ENCODE measurements at places on chromosomes 3 and 15.
A peak's percentile ranks its signal among the peaks of the same experiment; 100 is the strongest.

- DNase-seq = peak; percentile 60
Observed at GRCh38 chr15:98658831-98659699, 10.7 kb downstream of the IGF1R start.

DNA sequence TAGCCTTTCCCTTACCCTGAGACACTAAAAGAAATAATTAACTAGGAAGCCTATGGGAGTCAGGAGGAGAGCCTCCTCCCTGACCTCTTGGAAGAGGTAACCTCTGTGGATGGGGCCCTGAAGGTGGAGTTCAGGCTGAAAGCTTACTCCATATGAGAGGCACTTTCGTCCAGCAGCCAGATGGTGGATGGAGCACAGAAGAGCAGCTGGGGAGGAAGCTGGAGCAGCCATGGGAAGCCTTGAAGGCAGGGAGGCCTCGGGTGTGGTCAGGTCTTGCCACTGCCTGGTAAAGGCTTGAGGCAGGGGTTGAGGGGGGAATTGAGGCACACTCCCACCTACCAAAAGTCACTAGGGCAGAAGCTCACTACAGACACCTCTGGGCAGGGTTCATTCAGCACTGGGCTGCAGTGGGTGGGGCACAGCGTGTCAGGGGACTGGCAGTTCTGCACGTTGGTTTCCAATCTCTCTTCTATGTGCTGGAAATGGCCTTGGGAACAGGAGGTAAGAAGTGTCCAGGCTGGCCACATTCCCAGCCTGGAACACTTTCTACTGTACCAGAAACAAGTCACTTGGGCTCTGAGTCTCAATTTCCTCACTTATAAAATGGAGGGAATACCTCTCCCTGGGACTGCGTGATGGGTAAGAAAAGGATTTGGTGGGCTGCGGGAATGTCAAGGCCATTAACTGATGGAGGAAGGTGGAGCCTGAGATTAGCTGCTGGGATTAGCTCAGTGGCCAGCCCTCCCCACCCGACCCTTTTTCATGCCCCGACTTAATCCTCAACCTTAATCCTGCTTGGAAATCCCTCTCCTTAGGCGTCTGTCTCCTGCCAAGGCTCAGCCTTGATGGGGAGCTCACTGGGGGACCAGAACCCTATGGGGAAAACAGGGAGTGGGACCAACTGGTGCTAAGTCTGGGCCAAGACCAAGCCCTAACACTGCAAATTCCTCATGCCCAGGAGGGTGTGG, 5.4 kb downstream of the PCBP4 start:
- DNase-seq = no peak

DNA sequence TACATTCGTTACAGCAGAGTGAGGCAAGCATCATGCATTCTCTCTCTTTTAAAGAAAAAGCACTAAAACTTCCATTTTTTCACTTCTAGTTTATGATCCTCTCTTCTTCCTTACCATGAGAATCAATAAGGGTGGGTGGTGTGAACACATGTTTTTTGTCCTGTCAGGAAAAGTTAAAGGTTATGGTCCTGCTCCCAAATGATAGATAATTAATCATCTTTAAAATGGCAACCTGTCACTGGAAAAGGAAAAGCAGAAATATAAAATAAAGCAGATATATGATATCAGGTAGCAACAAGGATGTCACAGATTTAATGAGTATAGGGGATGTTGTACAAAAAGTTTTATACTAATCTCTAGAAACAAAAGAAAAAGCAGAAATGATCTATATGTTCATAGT, 56.4 kb upstream of the PHLDB2 start:
- DNase-seq = no peak

DNA sequence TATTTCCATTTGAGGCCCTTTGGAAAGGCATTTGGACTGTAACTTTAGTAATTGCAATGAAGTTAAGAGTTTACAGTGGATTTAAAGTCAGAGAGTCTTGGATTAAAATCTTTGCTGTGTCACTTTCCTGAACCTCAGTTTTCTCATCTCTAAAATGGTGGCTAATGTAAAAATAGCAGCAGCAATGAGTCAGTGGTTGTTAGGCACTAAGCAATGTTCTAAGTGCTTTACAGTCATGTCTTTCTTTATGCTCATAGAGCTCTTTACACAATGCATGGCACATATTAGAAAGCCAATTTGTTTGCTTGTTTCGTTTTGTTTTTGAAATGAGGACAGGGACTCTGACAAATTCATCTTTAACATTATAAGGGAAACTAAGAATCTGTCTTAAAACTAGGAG, 222.7 kb upstream of the DNAJC19 start:
- no peak for DNase-seq

- DNase-seq = peak; percentile 6
Observed at GRCh38 chr3:136545664-136546268, 206.4 kb downstream of the STAG1 start.

DNA sequence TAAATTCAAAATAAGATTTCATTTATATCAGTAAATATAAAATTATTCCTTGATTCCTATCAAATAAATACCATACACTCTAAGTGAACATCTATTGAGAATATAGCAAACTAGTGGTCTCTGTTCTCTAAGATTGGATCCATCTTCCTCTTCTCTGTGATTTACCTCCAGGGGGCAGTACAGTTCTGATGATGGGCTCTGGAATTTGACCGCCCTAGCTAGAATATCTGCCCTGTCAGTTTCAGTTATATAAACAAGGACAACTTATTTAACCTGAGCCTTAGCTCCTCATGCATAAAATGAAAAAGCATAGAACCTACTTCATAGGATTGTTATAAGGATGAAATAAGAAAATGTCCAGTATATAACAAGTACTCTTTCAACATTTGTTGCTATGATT, 171.1 kb upstream of the CCDC54 start:
- peak; percentile 54 for DNase-seq

DNA sequence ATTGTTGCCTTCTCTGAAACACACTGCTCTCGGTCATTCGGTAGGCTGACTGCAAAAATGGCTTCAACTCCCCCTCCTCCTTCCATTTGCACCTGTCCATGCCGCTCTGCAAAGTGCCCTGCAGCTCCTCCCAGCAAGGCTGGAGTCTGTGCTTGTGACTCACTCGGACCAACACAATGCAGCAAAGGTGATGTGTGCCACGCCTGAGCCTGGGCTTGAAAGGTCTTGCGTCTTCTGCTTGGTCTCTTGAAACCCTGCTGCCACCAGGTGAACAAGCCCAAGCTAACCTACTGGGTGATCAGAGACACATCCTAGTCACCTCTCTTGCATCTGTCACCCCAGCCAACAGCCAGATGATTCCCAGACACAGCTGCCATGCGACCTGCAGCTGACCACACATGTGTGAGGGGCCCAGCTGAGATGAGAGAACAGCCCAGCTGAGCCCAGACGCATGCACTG, 71.1 kb downstream of the MGLL start:
- no peak for DNase-seq

- no peak for DNase-seq
Observed at GRCh38 chr15:55959744-55960447, 33.5 kb downstream of the NEDD4 start.

DNA sequence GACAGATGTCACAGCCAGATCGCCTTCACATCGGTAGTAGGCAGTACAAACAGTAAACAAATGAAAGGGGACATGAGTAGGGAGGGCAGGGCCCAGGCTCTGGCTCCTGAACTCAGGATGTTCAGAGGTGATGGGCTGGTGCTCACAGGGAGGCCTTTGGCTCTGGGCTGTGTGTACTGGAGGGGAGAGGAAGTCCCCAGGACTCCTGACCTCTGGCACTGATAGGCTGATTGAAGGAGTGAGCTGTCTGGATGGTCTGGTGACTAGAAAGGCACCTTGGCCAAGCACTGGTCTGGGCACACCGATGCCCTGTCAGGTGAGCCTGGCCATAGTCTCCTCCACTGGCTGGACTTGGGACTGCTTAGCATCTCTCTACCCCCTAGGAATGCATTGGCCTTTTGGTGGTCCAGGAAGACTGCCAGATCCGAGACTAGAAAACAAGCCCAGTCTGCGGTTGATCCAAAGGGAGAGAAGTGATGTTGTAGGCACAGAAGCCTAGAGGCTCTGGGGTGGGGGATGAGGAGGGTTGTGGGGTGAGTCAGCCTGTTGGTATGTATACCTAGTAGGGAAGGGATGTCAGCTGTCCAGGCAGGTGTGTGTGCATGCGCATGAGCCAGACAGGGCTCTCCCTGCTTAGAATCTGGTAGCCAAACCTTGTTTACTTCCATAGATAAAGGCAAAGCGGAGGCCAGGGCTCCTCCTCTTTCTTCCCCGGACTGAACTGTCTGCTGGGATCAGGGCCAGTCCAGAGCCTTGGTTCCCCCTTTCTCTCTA, 1.9 kb downstream of the SPINT1 start:
- DNase-seq = no peak

GRCh38 chr3:101828276-101828675, 21.0 kb upstream of the NFKBIZ start:
- DNase-seq = no peak

DNA sequence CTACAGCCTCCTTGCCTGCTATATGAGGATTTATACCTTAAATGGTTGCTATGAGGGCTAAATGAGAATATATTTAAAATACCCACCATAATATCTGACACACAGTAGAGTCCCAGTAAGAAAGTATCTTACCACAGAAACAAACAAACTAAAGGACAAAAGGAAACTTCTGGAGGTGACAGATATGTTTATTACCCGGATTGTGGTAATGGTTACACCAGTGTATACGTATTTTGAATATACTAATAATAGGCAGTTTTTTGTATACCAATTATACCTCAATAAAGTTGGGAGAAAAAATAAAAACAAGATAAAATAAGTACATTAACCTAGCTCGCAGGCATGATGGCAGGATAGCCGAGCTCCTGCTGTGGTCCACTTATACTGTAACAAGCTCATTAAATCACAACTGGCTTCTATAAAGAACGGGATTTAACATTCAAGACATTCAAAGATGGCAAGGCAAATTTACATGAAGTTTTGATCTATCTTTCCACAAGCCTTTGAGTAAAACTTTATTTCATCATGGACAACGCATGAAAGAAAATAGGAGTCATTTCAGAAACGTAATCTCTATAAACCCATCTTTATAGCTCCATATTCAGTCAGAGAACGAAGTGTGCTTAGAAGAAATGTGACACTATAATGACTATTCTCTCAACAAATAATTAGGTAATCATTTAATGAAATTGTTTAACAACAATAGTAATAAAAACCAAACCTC, 1.5 kb downstream of the RPN1 start:
- no peak for DNase-seq

- DNase-seq = no peak
Observed at GRCh38 chr3:69642606-69643005, 96.7 kb upstream of the MITF start.

- peak; percentile 67 for DNase-seq
Observed at GRCh38 chr3:72938471-72939265, 50.8 kb downstream of the GXYLT2 start.

DNA sequence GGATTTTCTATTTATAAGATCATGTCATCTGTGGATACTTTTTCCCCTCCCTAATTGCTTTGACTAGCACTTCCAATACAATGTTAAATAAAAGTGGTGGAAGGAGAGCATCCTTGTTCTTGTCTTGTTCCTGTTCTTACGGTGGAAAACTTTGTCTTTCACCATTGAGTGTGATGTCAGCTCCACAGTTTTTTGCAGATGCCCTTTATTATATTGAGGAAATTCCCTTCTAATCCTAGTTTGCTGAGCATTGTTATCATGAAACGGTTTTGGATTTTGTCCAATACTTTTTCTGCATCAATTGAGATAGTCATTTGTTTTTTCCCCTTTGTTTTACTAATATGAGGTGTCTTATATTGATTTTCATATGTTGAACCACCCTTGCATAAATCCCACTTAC, 19.9 kb upstream of the IL20RB start:
- DNase-seq = no peak

DNA sequence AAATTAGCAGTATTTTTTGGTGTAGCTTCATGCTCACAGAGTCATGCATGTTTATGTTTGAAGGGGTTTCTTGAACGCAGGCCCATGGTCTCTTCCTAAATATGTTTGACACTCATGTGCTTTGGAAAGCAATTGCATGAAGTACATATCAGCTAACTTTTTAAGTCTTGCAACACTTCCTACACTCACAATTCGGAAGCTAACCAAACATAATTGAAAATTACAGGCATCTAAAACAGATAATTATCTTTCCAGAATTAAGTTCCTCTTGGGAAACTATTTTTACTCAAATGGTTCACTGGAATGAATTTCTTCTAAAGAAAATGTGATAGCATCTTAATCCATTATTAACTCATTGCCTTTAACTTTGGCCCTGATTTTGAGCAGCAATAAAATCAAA, 438.9 kb downstream of the RAP2B start:
- DNase-seq = no peak

- no peak for DNase-seq
Observed at GRCh38 chr15:96947296-96948229, 617.1 kb downstream of the NR2F2 start.

- no peak for DNase-seq
Observed at GRCh38 chr3:15217011-15217671, 11.1 kb downstream of the CAPN7 start.

DNA sequence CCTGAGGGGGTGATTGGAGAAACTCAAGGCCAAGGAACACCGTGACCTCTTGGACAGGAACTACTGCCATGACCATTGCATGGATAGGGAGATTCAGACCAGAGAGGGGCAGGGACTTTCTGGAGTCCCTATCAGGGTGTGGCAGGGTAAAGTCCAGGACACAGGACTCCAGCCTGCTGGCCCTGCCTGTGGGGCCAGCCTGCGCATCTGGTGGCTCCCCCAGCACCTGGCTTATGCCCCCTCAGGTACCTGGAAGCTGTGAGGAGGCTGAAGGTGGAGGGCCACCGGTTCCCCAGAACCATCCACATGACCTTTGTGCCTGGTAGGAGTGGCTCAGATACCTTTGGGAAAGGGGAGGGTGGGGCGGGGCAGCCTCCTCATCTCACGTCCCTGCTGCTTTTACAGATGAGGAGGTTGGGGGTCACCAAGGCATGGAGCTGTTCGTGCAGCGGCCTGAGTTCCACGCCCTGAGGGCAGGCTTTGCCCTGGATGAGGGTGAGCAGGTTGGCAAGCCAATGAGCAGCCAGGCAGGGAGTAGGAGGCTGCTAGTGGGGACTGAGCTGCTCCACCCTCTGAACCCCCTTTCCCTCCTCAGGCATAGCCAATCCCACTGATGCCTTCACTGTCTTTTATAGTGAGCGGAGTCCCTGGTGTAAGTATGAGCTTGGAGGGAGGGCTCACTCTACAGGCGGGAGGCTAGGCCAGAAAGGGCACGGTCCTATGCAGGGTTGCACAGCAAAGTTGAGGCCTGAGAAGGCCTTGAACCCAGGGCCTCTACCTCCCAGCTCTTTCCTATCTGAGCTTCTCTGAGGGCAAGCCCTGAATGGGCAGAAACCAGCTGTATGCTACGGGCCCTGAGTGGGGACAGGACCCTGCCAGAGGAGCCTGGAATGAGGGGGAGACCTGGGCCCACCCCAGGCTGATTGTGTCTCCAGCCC, 2.9 kb downstream of the ACY1 start:
- DNase-seq = no peak

- DNase-seq = peak; percentile 11
Observed at GRCh38 chr15:33699691-33700447, 268.4 kb upstream of the CHRM5 start.

Measured in NB4 (cell line).